ENCODE measurements at places on chromosomes 3 and 15.
A peak's percentile ranks its signal among the peaks of the same experiment; 100 is the strongest.

DNA sequence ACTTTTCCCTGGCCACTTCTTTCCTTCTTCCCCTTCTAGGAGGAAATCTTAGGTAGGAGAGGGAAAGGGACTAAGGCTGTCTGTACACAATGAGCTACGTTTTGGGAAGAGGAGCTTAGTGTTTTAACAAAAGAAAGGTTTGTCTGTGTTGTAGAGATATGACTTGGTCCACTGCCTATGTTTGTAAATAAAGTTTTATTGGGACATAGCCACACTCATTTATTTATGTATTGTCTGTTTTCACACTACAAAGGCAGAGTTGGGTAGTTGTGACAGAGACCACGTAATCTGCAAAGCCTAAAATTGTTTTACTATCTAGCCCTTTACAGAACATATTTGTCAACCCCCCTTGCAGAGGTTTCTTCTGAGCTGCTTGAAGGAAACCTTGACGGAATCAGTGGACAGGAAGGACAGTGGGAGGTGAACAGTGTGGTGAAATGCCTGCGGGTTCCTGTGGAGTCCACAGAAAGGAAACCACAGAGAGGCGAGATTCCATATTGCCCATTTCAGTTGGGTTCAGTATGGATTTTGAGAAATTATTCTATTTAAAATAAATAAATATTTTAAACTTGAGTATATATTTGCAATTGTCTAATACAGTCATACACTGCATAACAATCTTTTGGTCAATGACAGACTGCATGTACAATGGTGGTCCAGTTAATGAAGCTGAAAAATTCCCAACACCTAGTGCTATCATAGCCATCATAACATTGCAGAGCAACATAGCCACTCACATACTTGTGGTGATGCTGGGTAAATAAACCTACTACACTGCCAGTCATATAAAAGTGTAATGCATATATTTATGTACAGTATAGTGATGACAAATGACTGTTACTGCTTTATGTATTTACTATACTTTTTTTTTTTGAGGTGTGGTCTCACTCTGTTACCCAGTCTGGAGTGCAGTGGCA is 157.9 kb upstream of the NUDT16 start:
- no peak for DNase-seq

- DNase-seq, result no peak
Observed at GRCh38 chr3:12127391-12127790, 31.3 kb downstream of the TIMP4 start.

GRCh38 chr15:80662129-80662528 is 33.0 kb upstream of the ABHD17C start:
- DNase-seq, result no peak

- no peak for DNase-seq
Observed at GRCh38 chr3:25144430-25144829, 283.6 kb upstream of the RARB start.

DNA sequence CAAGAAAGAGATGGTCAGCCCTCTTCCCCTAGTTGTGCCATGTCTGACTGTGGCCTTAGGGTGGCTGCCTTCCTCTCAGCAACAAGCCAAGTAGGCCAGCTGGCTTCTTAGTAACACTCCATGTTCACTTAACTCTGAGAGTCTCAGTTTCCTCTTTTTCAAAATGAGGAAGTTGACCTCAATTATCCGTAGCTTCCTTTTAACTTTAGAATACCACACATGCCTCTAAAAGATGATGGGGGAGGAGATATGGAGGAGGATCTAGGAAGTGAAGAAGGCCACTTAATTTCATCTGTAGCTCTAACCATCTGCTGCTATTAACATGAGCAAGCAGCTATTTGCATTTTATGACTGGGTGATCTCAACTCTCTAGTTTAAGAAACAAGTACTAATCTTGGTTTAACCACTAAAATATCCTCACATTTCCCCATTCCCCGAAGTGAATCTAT is 32.9 kb downstream of the CD200R1L start:
- peak; percentile 9 for DNase-seq

GRCh38 chr15:69751147-69751546 is 298.5 kb downstream of the RPLP1 start:
- no peak for DNase-seq

DNA sequence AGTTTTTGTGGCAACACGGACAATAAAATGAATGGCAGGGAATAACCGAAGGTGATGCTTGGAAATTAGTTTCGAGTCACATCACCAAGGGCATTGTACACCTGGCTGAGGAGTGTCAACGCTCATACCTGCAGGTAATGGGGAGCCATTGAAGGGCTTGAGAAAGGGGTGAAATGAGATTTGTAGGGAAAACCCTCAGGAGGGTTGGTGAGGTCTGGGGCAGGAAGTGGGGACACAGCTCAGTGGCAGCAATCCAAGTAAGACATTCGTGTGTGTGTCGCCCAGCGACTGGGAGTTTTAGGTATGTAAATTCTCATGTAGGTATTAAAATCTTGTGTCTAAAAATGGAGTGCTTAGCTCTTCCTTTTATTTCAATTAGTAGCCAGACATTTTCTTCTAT is 14.3 kb downstream of the PARP14 start:
- no peak for DNase-seq

GRCh38 chr3:15924914-15925313 is 127.1 kb upstream of the ANKRD28 start:
- no peak for DNase-seq

- no peak for DNase-seq
Observed at GRCh38 chr3:192482809-192483208, 244.5 kb downstream of the FGF12 start.

- peak; percentile 67 for DNase-seq
Observed at GRCh38 chr3:181711325-181712135, at the start of gene SOX2. Gene SOX2 (plus strand): TSS chr3:181711925. CDS start chr3:181712361, 436 bp downstream.

DNA sequence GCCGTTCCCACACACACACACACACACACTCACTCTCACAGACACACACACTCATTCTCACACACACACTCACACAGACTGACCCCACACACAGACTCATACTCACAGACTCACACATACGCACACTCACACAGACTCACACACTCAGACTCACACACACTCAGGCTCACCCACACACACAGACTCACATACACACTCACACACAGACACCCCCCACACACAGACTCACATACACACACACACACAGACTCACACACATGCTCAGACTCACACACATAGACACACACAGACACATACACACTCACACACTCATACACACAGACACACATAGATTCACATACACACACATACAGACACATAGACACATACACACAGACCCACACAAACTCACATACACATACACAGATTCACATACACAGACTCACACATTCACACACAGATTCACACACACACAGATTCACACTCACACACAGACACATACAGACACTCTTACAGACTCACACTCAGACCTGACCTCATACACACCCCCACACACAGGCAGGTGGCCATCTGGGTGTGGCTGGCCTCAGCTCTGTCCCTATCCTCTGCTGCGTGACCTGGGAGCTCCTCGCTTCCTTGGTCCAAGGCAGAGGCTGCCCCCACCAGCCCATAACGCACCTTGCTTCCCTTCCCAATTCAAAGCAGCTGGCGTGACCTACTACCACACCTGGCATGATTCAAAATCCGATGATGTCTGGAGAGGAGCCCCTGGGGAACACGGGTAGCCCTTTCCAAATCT is 1.9 kb downstream of the C3orf22 start:
- no peak for DNase-seq

- DNase-seq, result no peak
Observed at GRCh38 chr3:182136008-182136910, 424.5 kb downstream of the SOX2 start.

- no peak for DNase-seq
Observed at GRCh38 chr15:63473007-63473748, 31.2 kb upstream of the USP3 start.
